CD4-positive, alpha-beta T cell treated with Interleukin-17A for 4 hours (primary cell): ENCODE measurements at places on chromosomes 3 and 15.

GRCh38 chr3:108099244-108099643 lies 8.4 kb upstream of the CD47 start:
- no peak for DNase-seq

- no peak for DNase-seq
Observed at GRCh38 chr15:51380999-51381806, 39.7 kb downstream of the GLDN start.

- DNase-seq: no peak
Observed at GRCh38 chr3:127124120-127124519, 68.8 kb upstream of the PRR23E start.

GRCh38 chr3:84245789-84246188 lies 713.0 kb upstream of the CADM2 start:
- no peak for DNase-seq

- DNase-seq: no peak
Observed at GRCh38 chr3:18217507-18218174, 207.5 kb downstream of the SATB1 start.

GRCh38 chr3:45464336-45465170 lies 76.2 kb downstream of the LARS2 start:
- DNase-seq: peak; percentile 17
